ELF-1 (cell line): ENCODE measurements at places on chromosomes 1 and 21.
A peak's percentile ranks its signal among the peaks of the same experiment; 100 is the strongest.

DNA sequence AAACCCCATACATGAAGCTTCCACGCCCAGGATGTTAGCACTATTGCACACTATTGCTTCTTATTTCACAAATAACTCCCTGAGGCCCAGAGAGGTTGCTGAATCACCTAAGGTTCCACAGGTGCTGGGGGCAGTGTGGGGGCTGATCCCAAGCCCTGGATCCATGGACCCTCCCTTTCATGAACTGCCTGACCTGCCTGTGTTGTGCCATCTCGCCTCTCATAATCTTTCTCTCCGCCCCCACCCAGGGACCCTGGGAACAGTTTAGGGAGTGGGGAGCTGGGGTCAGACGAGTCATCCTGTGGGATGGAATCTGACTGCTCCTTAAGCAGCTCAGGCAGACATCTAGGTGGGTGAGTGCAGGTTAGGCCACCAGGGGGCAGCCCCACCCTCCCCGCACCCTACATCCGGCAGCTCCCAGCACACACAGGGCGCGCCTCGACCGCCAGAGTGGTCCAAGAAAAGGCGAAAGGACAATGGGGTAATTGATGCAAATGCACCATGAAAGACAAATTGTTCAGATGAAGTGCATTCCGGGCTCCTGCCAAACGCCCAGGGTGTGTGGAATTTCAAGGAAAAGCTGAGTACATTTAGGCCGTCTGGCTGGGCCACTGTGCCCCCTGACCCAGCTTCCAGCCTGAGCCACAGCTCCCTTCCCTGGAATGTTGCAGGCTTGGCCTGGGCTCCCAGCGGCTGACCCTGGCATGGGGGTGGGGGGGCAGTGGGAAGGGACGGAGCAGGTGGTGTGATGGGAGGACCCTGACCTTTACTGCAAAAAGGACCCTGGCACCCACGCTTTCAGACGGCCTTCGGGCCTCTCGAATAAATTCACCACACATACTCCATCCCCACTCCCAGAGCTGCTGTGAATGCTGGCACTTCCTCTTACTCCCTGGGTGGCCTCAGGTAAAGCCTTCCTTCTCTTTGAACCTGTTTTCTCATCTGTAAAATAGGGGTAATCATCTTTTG lies 20.8 kb downstream of the PHLDA3 start:
- DNase-seq, result peak; percentile 95

DNA sequence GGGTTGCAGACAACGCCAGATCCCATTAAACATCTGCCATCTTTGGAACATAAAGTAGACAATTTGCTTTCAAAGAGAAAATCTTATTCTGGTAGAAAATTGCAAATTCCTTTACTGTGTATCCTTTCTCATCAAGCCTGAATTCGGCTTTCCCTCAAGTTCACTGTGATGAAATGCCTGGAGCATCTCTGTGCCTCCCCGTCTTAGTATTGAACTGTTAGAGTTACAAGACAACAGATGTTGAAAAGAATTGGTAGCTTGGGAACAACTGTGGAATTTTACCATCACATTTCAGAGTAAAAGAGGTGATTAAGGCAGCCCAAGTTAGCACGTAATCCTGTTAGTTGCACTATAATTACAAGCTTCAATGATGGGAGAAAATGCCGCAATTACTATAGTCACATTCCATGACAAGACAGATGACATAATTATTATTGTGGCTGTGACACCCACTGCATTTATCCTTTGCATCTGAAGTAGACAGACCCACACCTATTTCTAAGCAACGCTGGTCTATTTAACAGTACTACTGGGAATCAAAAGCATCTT lies 54.4 kb upstream of the B3GALNT2 start:
- DNase-seq, result no peak

GRCh38 chr21:37771181-37771580 lies 145.1 kb downstream of the KCNJ6 start:
- no peak for DNase-seq

DNA sequence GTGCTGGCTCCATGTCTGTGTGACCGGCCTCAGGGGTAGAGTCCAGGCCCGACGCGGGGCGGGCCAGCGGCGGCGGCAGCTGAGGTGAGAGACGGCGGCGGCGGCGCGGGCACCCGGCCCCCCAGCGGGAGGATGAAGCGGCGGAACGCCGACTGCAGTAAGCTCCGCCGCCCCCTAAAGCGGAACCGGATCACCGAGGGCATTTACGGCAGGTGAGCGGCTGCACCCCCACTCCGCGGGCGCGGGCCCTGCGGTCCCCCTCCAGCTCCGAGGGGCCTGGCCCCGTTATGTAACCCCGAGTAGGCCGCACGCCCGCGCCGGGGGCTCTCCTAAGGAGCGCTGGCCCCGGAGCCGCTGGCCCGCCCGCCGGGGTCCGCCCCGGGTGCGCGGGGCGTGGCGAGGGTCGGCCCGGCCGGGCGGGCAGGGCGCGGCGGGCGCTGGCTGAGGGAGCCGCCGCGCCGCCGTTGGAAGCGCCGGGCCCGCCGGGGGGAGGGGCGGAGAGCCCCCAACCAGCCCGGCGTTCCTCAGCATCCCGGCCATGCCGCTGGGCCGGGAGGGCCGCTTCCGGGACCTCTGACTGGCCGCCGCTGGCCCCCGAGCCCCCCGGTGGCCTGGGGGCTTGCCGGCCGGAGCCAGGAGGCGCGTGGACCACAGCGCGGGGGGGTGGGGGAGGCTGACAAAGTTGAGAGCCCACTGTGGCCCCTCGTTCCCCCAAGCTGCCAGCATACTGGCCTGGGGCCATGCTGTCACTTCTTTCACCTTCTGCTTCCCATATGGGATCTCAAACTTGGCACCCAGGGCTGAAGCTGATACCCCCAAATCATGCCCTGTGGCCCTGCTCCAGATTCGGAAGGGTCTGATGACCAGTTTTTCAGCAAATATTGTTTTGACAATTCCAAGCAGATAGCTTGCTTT lies 527 bp downstream of the MACO1 start:
- peak; percentile 25 for DNase-seq

GRCh38 chr1:156846643-156847042 lies 12.3 kb downstream of the INSRR start:
- DNase-seq, result no peak

DNA sequence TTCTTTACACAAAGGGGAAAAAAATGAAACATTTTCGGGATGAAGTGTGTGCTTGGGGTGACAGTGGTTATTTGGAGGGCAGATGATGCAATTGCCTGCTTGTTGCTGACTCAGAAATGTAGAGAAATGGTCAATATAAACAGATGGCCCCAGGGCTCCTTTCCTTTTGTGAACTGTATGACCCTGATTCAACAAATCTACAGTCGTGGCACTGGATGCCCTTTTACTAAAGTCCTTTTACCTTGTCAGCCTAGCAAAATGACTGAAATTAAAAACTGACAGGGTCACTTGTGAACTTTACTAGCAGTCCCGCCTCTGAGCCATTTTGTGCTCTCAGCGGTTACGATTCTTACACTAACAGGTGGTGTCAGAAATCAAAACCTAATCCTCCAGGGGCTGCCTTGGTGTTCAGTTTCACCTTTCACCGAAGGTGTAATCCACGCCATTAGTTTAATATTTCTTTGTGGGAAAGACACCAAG lies 49.8 kb downstream of the GREM2 start:
- no peak for DNase-seq

GRCh38 chr1:157288006-157288405 lies 149.8 kb upstream of the ETV3 start:
- DNase-seq, result no peak

DNA sequence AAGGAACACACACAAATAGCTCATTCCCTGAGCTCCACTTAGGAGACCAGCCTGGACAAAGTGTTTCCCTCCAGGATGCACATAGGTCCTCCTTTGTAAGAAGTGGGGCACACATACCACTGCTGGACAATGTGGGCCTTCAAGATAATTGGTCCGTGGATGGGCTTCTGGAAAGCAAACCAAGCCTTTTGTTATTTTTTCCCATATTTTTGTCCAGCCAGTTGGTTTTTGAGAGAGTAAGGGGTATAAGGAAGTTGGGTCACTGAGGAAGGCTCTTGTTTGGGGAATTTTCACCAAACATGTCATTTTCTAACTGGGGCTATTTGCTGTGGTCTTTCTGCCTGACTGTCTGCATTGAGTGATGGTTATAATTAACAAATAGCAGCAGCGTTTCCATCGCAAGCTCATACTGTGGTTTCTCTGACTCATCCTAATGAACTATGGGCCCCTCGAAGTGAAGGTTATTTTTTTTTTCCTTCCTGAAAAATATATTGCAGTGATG lies 306.3 kb upstream of the DUSP10 start:
- no peak for DNase-seq

- no peak for DNase-seq
These were observed 759.8 kb downstream of the ADGRL2 start for GRCh38 chr1:82560566-82560965.

DNA sequence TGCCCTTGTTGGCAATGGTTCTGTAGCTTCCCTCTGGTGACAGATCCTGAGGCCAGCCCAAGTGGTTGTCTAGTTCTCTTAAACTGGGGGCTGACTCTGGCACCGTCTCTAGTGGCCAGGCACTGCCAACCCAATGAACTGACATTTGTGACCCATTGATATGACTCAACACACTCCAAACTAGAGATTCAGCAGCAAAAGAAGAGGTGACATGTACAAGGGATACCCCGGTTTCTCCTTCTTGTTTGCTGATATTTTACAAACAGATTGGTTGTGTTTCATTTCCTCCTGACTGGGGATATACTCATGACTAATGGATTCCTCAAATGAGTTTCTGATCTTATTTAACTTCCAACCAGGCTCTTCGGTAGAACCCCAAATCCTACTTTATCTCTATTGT lies 65.9 kb upstream of the DNAJC6 start:
- DNase-seq, result no peak

- no peak for DNase-seq
These were observed 8.2 kb upstream of the CAPZB start for GRCh38 chr1:19493547-19493946.

GRCh38 chr1:75745276-75745675 lies 20.8 kb downstream of the ACADM start:
- no peak for DNase-seq
